ENCODE measurements at places on chromosomes 3 and 15. TPM values are rescaled to one million over a fixed set of nuclear protein-coding genes. Genes with fewer than 3 reads are reported as not detected.

DNA sequence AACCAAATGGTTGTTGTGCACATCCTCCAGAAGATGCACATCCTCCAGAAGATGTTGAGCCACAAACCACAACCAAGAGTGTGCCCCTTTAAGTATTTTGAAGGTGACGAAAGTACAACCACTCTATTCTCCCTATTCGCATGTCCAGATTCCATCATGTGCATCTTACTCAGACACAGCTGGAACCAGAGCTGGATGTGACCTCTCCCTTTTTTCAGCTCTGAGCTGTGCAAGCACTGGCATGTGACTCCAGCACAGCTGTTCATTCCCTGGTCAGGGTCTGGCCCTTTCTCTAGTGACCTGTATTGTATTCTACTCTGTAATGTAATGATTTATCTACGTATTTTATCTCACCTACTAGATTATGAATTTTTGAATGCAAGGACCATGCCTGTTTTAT lies 29.3 kb upstream of the DLG1 start:
- no peak overlapping the region for H3K4me3 ChIP-seq
- H3K27ac ChIP-seq: no peak overlapping the region
- H3K36me3 ChIP-seq: no peaks in the 10 kb centered on the region
- no peak for DNase-seq

DNA sequence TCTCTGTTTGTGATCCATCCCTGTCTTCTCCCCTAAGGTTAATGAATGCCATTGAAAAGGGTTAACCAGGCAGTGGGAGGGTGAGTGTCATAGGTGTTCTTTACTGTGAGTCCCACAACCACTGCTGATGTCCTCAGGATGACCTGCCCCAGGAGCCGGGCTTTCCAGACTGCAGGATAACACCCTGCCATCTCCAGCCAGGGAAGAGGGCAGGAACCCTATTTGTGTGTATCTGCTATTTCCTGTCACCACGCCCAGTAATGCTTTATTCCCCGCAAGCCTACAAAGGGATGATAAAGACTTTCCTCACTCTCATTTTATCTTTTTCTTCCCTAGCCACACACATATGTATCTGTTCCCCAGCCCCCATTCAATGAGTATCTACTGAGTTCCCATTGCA lies 15.6 kb upstream of the CTXND1 start:
- H3K36me3 ChIP-seq: no peaks in the 10 kb centered on the region
- no peak for DNase-seq
- H3K4me1 ChIP-seq: no peaks in the 10 kb centered on the region
- H3K27me3 ChIP-seq: no peaks in the 10 kb centered on the region
- H3K27ac ChIP-seq: no peak overlapping the region

GRCh38 chr3:143855183-143855582 lies 6.9 kb upstream of the SLC9A9 start:
- no peak overlapping the region for H3K4me3 ChIP-seq
- H3K27ac ChIP-seq: no peak overlapping the region
- peaks cover 5% of the 10 kb centered on the region for H3K4me1 ChIP-seq
- H3K36me3 ChIP-seq: no peaks in the 10 kb centered on the region
- DNase-seq: no peak
- no peaks in the 10 kb centered on the region for H3K27me3 ChIP-seq

DNA sequence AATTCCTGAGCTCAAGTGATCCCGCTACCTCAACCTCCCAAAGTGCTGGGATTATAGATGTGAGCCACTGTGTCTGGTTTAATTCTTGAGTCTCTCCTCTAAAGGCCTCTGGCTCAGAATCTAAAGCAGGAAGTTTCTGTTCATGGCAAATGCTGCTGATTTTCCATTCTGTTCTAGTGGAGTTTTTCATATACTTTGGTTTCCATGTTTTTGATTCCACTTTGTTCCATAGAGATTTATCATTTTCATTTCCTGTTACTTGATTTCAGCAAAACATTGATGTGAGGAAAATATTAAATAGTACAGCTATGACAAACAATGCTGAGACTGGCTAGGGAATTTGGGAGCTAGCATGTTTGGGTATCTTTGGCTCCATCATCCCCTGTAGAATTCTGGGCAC lies 205.6 kb downstream of the TCF12 start:
- no peaks in the 10 kb centered on the region for H3K36me3 ChIP-seq
- H3K4me1 ChIP-seq: peaks cover 7% of the 10 kb centered on the region
- no peak overlapping the region for H3K4me3 ChIP-seq
- no peak for DNase-seq
- no peak overlapping the region for H3K27ac ChIP-seq

DNA sequence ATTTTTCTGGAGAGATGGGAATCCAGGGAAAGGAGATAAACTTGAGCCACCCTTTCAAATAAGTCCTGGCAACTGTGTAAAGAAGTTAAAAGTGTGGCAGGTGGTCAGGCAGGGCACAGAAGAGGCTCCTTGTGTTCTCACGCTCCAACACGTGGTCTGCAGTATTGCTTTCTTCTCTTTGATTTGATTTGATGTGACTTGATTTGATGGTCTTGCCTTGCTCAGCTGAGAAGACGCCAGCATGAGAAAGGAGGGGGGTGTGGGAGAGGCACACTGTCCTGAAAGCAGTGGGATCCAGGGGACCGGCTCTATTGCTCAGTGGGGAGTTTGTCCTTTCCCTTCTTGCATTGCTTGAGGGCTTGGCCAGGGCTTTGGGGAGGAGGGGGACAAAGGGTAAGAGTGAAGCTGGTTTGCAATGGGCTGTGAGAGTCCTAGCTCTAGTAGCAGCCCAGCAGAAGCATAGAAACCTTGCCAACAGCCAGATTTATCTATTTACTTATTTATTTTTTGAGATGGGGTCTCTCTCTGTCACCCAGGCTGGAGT lies 25.7 kb upstream of the NEO1 start:
- H3K36me3 ChIP-seq: no peaks in the 10 kb centered on the region
- H3K27ac ChIP-seq: no peak overlapping the region
- H3K27me3 ChIP-seq: no peaks in the 10 kb centered on the region
- peaks cover 6% of the 10 kb centered on the region for H3K4me1 ChIP-seq
- DNase-seq: no peak

GRCh38 chr3:9767418-9767817 lies 2.3 kb downstream of the CAMK1 start:
- no peaks in the 10 kb centered on the region for H3K27me3 ChIP-seq
- peak overlapping the region; percentile 26 for H3K27ac ChIP-seq
- DNase-seq: peak; percentile 56
- H3K36me3 ChIP-seq: no peaks in the 10 kb centered on the region

DNA sequence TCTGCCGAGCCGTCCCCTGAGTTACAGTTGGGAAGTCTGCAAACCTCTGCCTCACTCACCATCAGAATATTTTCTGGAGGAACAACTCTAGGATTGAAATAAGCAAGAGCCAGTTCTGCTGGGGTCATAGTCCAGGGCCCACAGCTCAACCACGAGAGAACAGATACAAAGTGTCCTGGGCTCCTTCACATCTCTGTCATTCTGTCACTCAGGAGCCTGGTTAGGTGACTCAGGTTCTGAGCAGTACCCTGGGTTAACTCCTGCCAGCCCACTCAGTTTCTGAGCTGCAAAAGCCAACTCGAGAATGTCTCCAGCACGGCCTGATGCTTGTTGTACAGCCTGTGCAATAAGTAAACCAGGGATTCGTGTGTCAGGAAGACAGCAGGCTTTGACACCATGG lies 155.7 kb downstream of the SLCO3A1 start:
- no peak overlapping the region for H3K27ac ChIP-seq
- H3K4me3 ChIP-seq: no peak overlapping the region
- no peak for DNase-seq
- H3K27me3 ChIP-seq: no peaks in the 10 kb centered on the region

Gene NANOGP8
- not detected for total RNA-seq

Gene GADL1
- total RNA-seq: not detected

Gene CPN2
- 0.10 TPM for total RNA-seq

Gene GPR171
- 1.9 TPM for total RNA-seq

DNA sequence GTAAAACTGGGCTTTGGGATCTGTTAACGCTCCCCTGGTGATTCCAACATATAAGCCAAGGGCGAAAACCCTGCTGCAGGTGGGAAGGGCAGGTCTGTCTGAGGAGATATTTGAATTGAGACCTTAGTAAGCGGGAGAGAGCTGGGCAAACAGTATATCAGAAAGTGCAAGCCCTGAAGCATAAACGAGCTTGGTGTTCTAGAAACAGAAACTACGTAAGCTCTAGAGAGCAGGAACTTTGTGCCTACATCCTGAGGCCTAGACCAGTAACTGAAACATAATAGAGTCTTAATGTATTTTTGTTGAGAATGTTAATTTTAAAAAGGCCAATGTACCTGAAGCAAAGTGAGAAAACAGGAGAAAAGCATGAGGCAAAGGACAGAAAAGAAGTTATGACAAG lies 62.9 kb upstream of the FSIP1 start:
- DNase-seq: no peak
- H3K4me3 ChIP-seq: no peak overlapping the region
- peaks cover 2% of the 10 kb centered on the region for H3K4me1 ChIP-seq
- H3K27me3 ChIP-seq: no peaks in the 10 kb centered on the region
- H3K27ac ChIP-seq: no peak overlapping the region

Gene ERICH6
- not detected for total RNA-seq

Gene EPHB3
- 8.8 TPM for total RNA-seq

GRCh38 chr3:133443649-133444422 lies 44.0 kb downstream of the BFSP2 start:
- DNase-seq: no peak
- H3K36me3 ChIP-seq: no peaks in the 10 kb centered on the region
- no peak overlapping the region for H3K4me3 ChIP-seq
- H3K27me3 ChIP-seq: no peaks in the 10 kb centered on the region

GRCh38 chr3:135197246-135197645 lies 402.2 kb downstream of the EPHB1 start:
- H3K36me3 ChIP-seq: no peaks in the 10 kb centered on the region
- H3K27me3 ChIP-seq: no peaks in the 10 kb centered on the region
- no peak overlapping the region for H3K4me3 ChIP-seq
- no peak overlapping the region for H3K27ac ChIP-seq

Gene KBTBD8
- total RNA-seq: 8.4 TPM

- no peak overlapping the region for H3K27ac ChIP-seq
- no peak overlapping the region for H3K4me3 ChIP-seq
- DNase-seq: no peak
- H3K36me3 ChIP-seq: no peaks in the 10 kb centered on the region
- no peaks in the 10 kb centered on the region for H3K4me1 ChIP-seq
These were observed 6.9 kb upstream of the CAMKV start for GRCh38 chr3:49876567-49876966.

DNA sequence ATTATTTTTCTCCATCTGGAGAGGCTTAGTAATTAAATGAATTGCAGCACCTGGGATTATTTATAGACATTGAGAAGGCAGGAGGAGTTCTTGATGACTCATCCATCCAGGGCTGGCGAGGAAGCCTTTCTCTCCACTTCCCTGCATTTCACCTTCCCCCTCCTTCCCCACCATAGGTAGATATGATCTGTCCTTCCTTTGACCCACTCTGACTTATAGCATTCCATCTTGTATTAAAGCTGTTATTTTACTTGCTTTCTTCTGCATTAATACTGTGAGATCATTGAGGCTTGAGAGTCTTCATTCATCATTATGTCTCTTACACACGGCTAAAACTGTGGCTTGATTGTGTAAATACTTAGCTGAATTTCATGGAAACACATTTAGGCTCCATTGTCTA lies 288.8 kb downstream of the FEZF2 start:
- H3K4me1 ChIP-seq: no peaks in the 10 kb centered on the region
- H3K27ac ChIP-seq: no peak overlapping the region
- DNase-seq: no peak
- H3K36me3 ChIP-seq: no peaks in the 10 kb centered on the region

DNA sequence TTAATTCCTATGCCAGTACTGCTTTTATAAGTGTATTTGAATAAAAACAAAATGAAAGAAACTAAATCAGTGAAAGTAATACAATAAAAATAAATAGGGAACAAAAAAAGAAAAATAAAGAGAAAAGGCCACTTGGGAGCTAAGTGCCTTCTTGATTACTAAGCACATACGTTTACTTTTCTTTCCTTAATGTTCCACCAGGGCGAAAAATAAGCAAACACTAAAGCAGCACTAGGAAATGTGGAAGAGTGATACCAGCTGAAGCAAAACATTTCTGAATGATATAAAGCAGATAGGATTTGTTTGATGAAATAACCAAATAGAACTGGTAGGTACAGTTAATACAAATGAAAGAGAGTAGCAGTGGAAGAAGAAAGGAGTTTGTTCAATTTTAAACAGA lies 132.8 kb upstream of the ZPLD1 start:
- H3K4me1 ChIP-seq: no peaks in the 10 kb centered on the region
- no peak for DNase-seq
- no peak overlapping the region for H3K4me3 ChIP-seq
- H3K36me3 ChIP-seq: no peaks in the 10 kb centered on the region

DNA sequence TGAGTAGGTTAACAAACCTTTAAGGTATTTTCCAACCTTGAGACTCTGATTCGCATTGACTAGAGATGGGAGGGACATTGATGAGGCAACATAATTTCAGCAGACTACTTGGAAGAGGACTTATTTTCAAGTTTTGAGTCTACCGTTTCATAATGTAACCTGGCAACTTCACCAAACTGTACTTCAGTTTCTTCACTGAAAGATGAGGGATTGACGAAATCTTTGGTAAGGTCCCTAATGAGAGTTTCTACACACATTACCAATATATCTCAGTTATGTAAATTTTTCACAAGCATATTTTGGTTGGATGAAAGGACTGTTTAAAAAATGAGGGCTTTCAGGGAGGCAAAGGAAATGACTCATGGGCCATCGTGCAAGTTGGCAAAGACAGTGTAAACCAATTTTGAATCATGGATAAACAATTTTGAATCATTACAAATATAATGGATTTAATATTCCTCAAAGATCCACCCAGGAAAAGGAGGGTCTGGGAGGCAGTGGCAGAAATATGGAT lies 28.7 kb upstream of the SEMA6D start:
- no peak overlapping the region for H3K27ac ChIP-seq
- no peaks in the 10 kb centered on the region for H3K4me1 ChIP-seq
- H3K36me3 ChIP-seq: no peaks in the 10 kb centered on the region
- DNase-seq: no peak
- H3K4me3 ChIP-seq: no peak overlapping the region

DNA sequence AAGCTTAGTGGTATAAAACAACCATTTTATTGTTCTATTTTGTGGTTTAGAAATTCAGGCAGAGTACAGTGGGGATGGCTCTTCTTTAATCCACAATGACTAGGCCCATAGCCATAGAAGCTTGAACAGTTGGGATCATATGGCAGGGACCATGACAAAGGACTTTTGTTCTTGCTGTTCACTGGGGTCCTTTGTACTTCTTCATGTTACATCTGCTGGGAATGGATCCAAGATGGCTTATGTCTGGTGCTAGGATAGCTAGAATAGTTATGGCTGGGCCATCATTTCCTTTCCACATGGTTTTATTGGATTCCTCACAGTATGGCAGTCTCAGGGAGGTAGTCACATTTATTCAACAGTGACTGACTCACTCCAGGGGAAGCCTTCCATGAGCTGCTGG lies 427.9 kb upstream of the AGTR1 start:
- H3K36me3 ChIP-seq: no peaks in the 10 kb centered on the region
- H3K27ac ChIP-seq: no peak overlapping the region
- H3K4me1 ChIP-seq: no peaks in the 10 kb centered on the region

- H3K4me1 ChIP-seq: no peaks in the 10 kb centered on the region
- H3K27ac ChIP-seq: no peak overlapping the region
- no peaks in the 10 kb centered on the region for H3K36me3 ChIP-seq
- H3K27me3 ChIP-seq: no peaks in the 10 kb centered on the region
- no peak for DNase-seq
- H3K4me3 ChIP-seq: no peak overlapping the region
These were observed 229.3 kb downstream of the RORA start for GRCh38 chr15:60999771-61000170.

- H3K27me3 ChIP-seq: no peaks in the 10 kb centered on the region
- no peak for DNase-seq
- no peaks in the 10 kb centered on the region for H3K36me3 ChIP-seq
- peaks cover 19% of the 10 kb centered on the region for H3K4me1 ChIP-seq
- H3K4me3 ChIP-seq: no peak overlapping the region
These were observed 88.1 kb upstream of the TGFBR2 start for GRCh38 chr3:30518181-30518864.

Gene TRIM42
- not detected for total RNA-seq

Measured in upper lobe of left lung (tissue), 6 donors.